Stimulated activated CD8-positive, alpha-beta memory T cell treated with anti-CD3 and anti-CD28 coated beads, Interleukin-2, amount 100 ng/mL, for 1 hour (primary cell): ENCODE measurements at places on chromosomes 4 and X.

DNA sequence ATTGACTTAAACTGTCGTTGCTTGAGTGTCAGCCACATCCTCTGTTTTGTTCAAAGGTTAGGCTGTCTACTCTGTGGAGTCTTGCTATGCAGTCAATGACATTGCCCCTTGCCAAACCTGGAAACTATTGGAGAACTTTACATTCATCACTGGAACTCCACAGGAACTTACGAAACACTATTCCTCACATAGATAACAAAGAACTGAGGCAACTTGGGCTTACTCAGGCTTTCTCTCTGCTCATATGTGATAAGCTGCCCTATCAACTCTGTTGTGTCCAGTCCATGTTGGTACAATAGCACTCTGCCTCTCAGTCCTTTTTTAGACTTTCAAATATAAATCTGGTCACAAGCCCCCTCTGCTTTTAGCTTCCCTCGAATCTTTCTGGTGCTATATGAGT is 9.4 kb downstream of the NPY5R start:
- no peak for DNase-seq

GRCh38 chr4:112514647-112515197 is 1.3 kb downstream of the NEUROG2 start:
- DNase-seq, result no peak

- no peak for DNase-seq
These were observed 94.4 kb upstream of the BCOR start for GRCh38 chrX:40192196-40192595.

DNA sequence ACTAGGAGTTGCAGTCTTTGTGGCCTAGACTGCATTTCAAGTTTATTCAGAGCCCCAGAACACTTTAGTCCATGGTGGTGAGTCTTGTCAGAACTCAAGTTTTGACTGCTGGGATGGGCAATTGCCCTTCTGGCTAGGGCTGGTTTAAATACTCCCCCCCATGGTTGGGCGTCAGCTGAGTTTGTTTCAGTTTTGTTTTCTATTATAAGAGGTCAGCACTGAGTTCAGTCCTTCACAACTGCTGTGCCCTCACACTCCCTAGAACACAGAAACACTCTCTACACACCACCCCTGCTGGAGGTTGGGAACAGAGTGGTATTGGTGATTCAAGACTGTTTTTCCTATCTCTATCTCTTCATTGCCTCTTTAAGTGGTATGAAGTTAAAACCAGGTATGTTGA is 217.0 kb downstream of the GUCY2F start:
- no peak for DNase-seq

GRCh38 chr4:46844325-46844917 is 64.6 kb downstream of the COX7B2 start:
- DNase-seq, result no peak

DNA sequence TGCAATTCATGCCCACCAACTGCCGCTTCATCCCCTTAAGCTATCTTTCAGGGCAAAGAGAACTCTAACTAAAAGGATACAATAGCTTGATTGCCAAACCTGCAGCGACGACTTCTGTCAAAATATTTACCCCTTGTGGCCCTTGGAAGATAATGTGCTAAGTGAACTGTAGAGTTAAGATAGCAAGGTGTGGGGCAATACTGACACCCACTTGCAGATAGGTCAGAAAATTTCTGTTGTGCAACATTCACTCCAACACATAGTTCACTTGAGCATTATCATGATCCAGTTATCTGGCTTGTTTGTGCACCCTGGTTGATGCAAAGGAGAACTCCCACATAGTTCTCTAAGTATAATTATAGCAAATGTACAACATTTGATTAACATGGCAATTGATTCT is 55.6 kb downstream of the RHOXF2B start:
- no peak for DNase-seq

DNA sequence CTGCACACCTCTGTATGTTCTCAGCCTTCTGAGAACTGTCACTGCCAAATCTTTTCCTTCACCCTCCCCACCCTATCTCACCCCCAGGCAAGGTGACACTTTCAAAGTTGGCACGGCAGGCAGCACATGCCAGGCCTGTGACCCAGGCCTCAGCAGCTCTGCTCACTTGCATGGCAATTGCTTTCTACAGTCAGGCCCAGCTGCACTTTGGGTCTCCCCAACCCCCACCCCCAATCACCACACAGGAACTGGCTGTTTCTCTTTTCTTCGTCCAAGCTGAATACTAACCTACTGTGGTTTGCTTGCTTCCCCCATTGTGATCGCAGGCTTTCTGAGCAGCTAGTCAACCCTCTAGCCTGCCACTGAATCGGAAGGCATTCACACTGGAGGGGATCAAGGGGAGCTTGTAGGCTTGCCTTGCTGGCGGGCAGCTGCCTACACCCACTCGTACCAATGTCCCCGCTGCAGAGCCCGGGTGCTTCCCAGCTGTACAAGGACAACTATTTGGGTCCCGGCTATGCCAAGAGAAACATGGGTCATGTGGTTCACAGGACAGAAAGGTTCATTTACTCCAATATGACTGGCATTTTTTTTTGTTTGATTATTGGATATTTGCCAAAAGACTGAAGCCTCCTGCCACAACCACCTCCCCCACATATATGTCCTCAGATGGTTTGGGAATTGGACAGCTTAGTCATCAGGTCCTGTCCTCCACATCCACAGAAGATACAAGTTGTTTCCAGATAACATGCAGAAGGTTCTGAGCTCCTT is 28.1 kb downstream of the SLC25A43 start:
- DNase-seq, result no peak

DNA sequence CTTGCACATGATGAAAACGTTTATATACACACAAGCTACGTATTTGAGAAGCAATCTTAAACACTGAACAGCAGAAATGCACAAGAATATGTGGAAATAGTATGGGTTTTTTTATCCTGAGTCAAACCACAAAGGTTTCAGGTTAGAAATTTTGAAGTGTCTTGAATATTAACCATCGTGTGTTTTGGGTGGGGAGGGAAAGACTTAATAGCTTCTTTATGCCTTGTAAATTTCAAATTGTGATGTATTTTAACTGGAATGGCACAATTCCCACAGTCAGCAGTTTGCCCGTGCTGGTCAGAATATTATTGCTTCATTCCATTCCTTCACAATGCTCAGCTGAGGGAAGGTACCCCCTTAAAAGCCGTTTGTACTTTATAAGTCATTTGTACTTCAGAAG is 67.4 kb upstream of the WDR1 start:
- no peak for DNase-seq

GRCh38 chr4:38775326-38775725 is 7.5 kb downstream of the TLR10 start:
- DNase-seq, result no peak

GRCh38 chr4:100790836-100791615 is 273.2 kb upstream of the EMCN start:
- no peak for DNase-seq

- no peak for DNase-seq
These were observed 101.0 kb upstream of the UBQLN2 start for GRCh38 chrX:56462389-56462788.

- DNase-seq, result no peak
These were observed 467.9 kb downstream of the INPP4B start for GRCh38 chr4:142378179-142378578.

DNA sequence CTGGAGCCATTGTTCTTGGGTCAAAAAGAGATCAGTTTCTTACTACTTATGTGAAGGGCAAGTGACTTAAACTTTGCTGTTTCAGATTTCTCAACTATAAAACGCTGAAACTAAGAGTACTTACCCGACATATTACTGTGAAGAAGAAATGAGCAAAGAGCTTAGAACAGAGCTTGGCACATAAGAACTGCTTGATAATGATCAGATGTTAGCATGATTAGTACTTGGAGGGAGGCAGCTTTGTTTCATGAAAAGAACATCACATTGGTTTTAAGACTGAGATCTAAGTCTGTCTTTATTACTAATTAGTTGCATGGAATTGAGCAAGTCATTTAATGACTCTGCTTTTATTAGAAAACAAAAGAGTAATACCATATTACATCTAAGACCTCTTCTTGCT is 169.1 kb downstream of the ARHGAP24 start:
- no peak for DNase-seq

- DNase-seq, result no peak
These were observed 333.7 kb upstream of the KLF3 start for GRCh38 chr4:38330321-38330720.

- DNase-seq, result no peak
These were observed 28.6 kb upstream of the NSG1 start for GRCh38 chr4:4358093-4358854.

DNA sequence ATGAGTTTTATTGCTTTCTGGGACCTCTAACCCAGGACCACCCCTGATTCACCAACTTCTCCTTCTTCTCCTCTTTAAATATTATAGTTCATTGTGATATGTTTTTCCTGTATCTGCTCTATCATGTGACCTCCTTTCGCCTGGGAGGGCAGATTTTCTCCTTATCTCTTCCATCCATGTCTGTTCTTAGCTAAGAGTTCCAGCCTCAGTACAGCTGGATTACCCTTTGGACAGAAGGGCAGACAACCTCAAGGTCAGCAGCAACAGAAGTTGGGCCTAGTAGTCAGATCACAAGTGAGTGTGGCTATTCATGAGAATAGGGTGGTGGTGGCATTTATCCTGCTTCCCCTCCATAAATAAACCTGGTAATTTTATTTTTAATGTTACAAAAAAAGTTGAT is 5.7 kb upstream of the XK start:
- DNase-seq, result no peak

DNA sequence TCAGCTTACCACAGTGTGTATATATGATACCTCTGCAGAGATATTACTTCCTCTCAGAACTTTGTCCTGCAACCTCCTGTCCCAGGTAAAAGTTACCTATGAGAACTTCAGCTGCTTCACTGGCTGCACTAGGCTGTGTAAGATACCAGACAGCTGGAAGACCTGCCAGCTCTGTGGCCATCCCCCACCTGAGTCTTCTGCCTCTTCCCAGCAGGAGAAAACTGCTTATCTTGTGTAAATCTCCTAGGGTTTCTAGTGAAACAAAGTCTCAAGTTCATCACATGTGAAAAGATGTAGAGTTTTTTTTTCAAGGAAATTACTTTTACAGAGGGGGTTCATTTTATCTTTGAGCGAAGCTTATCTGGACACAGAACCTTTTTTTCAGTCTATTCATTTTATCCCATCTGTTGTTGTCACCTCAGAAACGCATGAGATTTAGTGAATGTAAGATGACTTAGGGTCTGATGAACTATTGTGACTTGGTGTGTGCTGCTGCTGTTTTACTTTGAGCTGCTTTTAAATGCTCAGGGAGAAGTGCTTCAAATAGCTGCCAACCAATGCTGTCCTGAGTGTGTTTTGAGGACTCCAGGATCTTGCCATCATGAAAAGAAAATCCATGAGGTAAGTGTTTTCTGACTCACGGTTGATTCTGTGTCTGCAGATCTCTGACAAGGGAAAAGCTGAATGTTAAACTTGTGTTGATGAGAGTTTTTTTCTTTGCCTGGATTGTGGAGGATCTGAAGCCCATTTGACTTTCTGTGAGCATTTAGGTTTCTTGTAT is 187.8 kb downstream of the FRAS1 start:
- no peak for DNase-seq

GRCh38 chr4:30801876-30802275 is 81.7 kb downstream of the PCDH7 start:
- no peak for DNase-seq

DNA sequence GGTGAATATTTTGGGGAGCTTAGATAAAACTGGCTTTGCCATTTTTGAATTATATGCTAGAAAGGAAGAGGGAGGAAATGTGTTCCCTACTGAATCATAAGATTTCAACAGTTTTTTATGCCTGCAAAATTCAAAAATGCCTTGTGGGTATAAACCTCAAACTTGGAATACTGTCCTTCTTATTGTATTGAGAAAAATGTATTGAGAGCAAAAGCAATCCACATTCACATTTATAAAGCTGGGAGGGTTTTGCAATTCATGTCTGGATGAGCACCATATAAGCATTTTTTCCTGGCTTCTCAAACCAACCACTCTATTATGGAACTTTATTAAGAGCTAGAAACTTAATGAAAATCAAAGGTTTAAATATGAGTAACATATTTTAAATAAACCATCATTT is 289.8 kb downstream of the PCDH7 start:
- DNase-seq, result no peak

DNA sequence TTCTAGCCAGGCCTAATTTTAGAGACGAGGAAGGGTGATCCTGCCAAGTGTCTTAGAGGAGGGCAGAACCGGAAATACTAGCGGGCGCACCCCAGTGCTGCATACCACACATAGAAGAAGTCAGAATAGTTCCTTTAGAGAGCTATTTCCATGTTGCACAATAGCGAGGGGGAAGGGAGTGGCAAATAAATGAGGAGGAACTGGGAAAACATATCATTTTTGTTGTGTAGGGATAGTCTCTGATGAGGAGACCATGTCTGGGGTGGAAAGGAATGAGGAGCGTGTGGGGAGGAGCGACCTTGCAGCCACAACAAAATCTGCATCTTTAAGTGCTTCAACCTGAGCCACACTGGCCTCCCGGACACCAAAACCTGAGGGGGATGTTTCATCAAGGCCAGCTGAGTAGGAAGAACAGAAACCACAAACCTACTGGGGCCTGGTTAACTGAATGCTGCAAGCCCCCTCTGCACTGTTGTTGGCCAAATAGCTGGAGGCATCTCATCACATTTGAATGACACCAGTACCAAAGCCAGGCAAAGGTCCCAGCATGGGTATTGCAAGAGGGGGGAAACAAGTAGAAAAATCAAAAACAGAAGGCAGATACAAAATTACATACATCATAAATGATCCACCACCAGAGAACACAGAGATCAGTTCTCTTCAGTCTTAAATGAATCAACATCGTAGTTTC is 26.7 kb upstream of the C1QTNF7 start:
- no peak for DNase-seq

GRCh38 chr4:172953896-172954568 is 214.6 kb upstream of the GALNT7 start:
- DNase-seq, result no peak

DNA sequence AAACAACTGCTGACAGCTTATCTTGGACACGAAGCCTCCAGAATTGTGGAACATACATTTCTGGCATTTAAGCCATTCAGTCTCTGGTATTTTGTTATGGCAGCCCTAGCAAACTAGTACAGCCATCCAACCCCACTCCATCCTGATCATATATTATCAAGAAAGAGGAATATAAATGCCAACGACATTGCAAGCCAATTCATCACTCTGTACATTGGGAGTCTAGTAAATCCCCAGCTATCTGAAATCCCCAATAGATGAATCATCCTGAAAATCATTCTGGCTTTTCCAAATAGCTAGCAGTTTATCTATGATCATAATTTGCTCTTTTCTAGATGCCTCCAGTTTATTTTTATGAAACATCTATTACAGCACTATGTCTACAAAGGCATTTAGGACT is 41.1 kb downstream of the FRMD7 start:
- no peak for DNase-seq

DNA sequence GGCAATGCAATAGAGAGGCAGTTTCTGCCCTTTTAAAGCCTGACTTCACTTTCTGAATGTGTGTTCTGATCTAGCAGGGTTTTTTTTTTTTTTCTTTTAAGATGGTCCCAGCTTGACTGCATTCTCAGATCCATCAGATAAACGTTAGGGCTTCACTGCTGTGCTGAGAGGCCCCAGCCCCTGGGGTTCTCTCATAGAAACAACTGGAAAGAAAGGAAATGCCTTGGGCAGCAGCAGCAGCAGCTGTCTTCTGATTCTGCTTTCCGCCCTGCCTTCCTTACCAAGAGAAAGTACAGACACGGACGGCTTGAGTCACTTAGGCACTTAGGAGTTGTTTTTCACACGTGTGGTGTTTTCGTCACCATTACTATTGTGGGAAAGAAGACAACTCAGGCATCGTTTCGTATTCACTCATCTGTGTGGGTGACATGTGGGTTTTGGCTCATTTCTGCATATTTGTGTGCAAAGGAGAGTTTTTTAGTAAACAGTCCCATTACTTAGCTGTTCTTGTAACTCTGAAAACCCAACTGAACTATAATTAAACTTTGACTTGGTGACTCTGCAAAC is 172.0 kb downstream of the PTTG2 start:
- peak; percentile 38 for DNase-seq
